ENCODE measurements at places on chromosomes 2 and 18.

DNA sequence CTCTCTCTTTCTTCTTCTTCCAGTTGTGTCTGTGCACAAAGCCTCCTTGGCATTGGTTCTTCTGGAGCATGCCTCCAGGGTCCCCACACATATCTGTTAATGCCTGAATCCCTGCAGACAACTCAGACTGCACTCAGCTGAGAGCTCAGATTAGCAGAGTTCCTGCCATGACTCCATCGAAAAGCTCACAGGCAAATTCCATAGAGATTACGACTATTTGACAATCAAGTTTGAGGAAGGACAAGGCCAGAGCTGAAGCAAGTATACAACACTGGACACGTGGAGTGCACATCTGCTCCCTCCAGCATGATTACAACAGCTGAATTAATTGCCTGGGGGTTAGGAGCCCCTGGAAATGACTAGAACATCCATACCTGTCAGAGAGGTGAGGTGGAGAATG lies 190.7 kb downstream of the INSIG2 start:
- no peak for DNase-seq

DNA sequence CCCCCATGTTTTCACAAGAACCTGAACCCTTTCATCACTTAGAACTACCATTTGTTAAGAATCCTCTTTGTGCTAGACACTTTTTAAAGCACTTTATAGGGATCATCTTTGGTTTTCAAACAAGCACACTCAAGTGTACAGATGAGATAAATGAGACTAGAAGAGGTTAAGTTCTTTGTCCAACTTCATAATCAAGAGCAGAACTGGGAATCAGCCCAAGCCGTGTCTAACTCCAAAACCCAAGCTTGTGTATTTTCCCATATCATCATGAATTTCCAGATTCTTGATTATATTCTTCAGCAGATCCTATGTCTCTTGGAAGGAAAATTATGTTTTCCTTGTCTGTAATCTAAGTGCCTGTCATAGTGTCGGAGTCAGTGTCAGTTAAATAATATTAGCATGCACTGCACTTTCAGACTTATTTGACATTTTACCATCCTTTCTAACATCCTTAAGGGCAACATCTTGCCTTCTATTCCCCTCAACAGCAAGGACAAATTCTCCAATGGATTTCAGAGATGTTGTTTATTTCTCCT lies 123.0 kb upstream of the SETBP1 start:
- DNase-seq, result no peak

GRCh38 chr2:100429726-100430125 lies 12.3 kb upstream of the CHST10 start:
- no peak for DNase-seq

GRCh38 chr2:219244789-219245147 lies 476 bp downstream of the GLB1L start:
- no peak for DNase-seq

DNA sequence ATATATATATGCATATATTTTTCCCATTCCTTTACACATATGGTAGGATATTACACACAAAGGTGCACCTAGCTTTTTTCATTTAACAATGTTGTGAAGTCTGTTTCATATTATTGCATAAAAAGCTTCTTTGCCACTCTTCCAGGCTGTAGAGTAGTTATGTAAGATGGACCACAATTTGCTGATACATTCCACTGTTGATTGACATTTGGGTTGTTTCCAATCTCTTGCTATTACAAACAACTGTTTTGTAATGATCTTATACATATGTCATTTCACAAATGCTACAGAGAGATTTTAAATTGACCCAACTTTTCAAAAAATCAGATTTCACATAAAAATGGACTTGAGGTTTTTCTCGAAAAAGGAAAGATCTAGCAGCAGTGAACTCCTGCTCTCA lies 301.4 kb downstream of the CDCA7 start:
- no peak for DNase-seq

DNA sequence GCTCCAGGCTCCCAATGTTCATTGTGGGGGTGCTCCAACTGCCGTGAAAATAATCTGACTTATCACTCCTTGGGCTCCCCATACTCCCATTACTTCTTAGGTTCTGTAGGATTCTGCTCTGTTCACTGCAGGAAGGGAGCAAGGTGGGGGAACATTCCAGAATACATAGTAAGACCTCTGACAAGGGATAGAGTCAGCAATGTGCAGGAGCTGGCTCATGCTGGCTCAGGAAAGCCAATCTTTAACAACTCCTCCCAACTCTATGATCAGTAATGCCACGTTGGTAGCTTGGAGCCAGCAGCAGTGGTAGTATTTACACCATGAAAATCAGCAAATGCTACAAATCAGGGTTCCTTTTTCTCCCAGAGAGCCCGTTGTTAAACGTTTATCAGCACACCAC lies 44.4 kb downstream of the FECH start:
- DNase-seq, result no peak

Data from head of caudate nucleus (tissue), 42 donors.